ENCODE measurements at places on chromosomes 4 and X. TPM values are rescaled to one million over a fixed set of nuclear protein-coding genes. Genes with fewer than 3 reads are reported as not detected.

The ODAPH gene
- total RNA-seq: not detected

The RGS12 gene
- total RNA-seq: 94.3 TPM

The ELMOD2 gene
- total RNA-seq: 28.4 TPM

The CXorf38 gene
- 19.8 TPM for total RNA-seq

The TMEM47 gene
- 11.9 TPM for total RNA-seq

The ETDB gene
- total RNA-seq: not detected

GRCh38 chr4:139872274-139872673 lies 206.7 kb downstream of the MGST2 start:
- DNase-seq: peak; percentile 94

GRCh38 chr4:99586797-99587196 lies 12.2 kb downstream of the MTTP start:
- no peak for DNase-seq

DNA sequence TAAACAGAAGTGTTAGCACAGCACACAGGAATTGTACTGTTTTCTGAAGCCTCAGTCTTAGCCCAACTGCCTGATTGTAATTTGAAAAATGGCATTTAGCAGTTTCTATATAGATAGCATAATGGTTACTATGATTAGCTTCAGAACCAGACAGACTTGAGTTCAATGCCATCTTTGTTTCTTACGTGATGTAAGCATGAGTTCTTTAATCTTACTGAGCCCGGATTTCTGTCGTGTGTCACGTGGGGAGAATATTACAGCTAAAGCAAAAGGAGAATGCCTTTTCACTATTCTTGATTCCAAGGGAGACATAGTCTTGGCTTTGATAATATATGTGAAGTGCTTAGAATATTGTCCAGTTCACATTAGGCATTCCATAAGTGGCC lies 407.3 kb downstream of the STIM2 start:
- DNase-seq: no peak

- peak; percentile 69 for DNase-seq
Measured at GRCh38 chr4:973431-974397, at the start of gene DGKQ. Gene DGKQ (minus strand): TSS chr4:973569. CDS start chr4:973482, 87 bp downstream.

GRCh38 chr4:119139822-119140252 lies 4.2 kb downstream of the MYOZ2 start:
- DNase-seq: no peak

DNA sequence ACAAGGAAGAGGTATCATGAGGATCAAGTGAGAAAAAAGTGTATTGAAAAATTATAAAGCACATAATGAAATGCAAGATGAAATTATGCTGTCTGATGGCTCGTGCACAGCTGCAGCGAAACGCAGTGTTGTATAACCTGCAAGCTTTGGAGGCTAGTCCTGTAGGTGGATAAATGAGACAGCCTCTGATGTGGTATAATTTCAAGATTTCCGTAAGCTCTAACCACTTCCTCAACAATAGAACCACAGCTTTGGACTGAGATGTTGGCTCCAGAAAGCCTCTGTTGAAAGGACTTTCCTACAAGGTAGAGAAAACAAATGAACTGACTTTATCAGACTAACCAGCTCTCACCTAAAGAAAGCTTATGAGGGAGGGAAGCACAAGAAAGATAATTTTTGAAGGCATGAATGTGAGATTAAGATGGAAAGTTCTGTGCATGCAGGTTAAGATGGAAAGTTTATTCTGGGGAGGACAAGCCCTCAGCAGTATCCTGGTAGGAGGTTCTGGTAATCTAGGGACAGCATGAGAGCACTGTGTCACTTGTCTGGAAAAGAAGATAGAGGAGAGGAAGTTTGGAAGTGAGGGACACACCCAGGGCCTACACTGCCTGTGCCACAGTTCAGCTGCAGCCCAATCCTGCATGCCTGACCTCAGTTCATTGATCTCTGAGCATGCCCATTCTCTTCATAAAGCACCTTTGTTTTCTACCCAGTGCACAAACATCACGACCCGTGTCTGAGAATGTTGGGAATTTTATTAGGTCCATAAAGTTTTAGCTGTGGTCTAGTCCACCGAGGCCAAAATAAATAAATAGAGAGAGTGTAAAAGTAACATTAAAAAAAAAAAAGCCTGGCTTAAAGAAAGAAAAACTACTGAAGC lies 161.5 kb upstream of the SFRP2 start:
- peak; percentile 3 for DNase-seq

DNA sequence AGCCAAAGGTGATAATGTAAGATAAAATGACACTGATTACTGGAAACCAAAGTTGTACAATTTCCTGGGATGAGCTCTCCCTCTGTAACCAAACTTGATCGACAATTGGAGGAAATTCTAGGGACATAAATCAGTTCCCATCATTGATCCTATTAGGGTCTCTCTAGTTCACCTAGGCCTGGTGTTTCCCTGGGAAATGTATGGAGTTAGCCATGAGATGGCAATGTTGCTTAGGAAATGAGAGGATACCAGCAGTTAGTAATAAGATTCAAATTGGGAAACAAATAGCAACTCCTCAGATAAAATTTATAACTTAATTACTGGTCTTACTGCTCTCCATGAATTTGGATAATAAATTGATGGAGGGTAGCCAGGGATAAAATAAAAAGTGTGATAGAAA lies 52.2 kb downstream of the SPATA18 start:
- DNase-seq: peak; percentile 40

Data from mammary epithelial cell (primary cell).